ENCODE measurements at places on chromosomes 4 and X.

GRCh38 chrX:97995834-97996233, 1112.1 kb downstream of the RPA4 start:
- no peak for DNase-seq

- DNase-seq = no peak
Measured at GRCh38 chr4:22794732-22795131, 102.0 kb downstream of the GBA3 start.

- DNase-seq = no peak
Measured at GRCh38 chrX:50161127-50161526, 39.7 kb downstream of the AKAP4 start.

DNA sequence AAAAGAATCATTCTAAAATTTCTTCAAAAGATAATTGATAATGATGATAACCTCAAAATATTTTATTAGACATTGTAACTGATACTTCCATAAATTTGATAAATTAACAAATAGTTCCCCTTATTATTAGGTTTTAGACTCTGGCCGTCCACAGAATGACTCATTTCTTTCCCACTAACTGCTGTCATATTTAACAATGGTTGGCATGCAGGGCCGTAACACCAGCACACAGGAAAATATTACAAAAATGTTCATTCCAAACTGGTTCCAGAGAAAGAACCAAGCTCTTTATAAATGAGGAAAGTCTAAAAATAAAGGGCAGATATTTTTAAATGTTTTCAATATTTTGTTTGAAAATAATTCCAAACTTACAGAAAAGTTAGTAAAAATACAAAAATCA, 28.2 kb downstream of the WDFY3 start:
- no peak for DNase-seq

GRCh38 chr4:143347484-143348111, 10.9 kb downstream of the GAB1 start:
- DNase-seq = no peak

GRCh38 chrX:108299101-108299591, 139.1 kb downstream of the COL4A6 start:
- DNase-seq = no peak

- DNase-seq = no peak
Measured at GRCh38 chr4:42817913-42818312, 74.6 kb upstream of the GRXCR1 start.

GRCh38 chr4:8838961-8839431, 32.6 kb downstream of the HMX1 start:
- DNase-seq = peak; percentile 20

- DNase-seq = no peak
Measured at GRCh38 chr4:102871772-102872171, 3.0 kb downstream of the CISD2 start.

DNA sequence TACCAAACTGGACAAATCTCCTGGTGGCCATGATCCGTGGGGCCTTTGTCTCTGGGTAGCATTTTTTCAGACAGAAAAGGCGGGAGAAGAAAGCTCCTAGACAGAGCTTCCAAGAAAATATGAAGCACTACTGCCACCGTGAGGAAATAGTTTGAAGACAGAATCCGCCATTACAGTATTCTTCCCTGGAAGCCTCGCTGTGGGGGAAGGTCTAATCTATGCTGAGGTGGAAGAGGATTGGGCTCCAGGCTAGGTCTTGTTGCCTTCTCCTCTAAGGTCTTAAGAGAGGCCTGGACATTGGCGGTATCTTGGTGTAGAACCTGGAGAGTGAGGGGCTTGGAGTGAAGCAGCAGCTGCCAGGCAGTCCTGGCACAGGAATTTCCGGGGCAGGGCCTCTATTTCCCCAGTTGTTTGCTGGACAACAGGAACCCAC, 218.9 kb downstream of the OR13H1 start:
- DNase-seq = no peak

DNA sequence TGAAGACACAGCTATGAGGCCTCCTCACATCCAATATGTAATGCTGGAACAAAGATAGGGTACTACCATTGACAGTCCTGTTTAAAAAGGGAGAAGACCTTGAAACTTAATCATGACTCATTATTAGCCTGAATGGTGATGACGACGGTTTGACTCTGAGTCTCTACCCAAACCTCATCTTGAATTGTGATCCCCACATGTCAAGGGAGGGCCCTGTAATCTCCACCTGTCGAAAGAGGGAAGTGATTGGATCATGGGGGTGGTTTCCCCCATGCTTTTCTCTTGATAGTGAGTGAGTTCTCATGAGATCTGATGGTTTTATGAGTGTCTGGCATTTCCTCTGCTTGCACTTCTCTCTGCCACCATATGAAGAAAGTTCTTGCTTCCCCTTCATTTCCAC, 395.3 kb upstream of the CPEB2 start:
- DNase-seq = no peak

DNA sequence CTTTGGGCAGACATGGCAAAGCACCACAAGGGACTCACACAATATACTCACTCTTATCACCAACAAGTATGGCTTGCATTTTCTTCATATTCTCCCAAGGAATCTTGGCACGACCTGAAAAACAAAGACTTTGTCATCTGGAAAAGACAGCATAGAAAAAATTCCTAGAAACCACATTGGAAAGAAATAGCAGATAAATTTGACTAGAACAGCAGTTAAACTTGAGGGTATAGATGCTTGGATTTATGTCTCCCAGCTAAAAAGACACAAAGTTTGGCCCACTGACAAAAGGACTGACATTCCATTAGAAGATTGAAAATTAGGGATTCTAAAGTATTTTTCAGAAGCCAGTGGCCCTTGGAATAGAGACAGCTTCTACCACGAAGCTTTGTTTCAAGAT, 6.9 kb upstream of the VEGFC start:
- no peak for DNase-seq

DNA sequence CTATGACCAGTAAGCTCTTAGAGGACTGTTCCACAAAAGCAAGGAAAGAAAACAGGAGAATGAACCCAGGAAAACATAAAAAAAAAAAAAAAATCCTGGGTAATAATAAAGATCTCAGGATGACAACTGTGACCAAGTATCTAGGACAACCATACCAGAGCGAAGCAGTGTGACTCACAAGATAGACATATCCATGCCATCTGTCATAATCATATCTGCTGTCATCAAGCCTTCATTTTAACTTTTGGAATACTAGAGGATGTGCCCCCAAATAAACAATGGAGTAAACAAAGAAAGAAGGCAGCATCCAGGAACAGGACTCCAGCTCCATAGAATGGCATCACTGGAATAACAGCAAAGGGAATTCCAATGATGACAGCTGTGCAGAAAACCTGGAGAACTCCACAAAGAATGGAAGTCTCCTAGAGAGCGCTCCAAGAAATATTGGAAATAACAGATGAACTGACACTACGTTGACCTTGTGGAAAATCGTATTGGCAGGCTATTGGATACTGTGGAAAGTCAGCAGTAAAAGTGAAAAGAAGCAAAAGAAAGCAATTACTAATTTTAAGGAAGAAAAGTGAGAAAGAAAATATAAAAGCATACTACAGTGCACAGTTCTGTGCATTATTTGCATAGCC, 35.3 kb downstream of the HPGDS start:
- DNase-seq = no peak

- no peak for DNase-seq
Measured at GRCh38 chr4:147012059-147012707, 66.5 kb upstream of the TTC29 start.

DNA sequence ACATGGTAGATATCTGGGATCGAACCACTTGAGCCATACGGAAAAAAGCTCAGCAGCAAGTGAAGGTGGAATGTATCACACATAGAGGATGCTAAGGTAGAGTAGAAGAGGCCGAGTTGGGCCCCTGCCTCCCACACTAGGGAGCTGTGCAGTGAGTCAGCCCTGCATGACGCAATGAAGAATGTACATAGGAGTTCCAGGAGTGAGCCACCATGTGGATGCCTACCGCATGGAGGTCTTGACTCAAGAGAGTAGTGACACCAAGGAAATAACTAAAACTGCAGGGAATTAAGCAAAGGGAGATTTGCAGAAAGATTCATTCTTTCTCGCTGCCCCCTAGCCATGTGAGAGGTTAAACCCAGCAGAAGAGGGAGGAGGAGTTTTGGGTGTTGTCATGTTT, 389.6 kb upstream of the IGFBP7 start:
- no peak for DNase-seq

DNA sequence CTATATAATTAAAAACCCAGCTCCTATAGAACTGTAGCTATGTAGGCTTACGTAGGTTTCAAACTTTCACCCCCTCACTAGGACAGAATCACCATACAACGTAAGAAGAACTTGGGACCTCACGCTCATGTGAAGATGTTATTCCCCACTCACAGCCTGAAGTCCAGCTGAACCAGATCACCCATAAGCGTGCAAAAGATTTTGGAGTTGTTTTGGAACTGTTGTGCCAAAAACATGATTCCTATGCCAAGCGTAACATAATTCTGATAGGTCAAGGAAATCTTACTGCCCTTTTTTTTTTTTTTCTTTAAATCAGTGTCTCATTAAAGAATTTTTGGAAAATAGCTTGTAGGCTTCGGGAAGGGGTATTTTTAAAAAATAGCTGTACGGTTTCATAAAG, 57.0 kb downstream of the LCORL start:
- DNase-seq = no peak

- DNase-seq = peak; percentile 35
Measured at GRCh38 chrX:15336023-15336413, 695 bp upstream of the PIGA start.

DNA sequence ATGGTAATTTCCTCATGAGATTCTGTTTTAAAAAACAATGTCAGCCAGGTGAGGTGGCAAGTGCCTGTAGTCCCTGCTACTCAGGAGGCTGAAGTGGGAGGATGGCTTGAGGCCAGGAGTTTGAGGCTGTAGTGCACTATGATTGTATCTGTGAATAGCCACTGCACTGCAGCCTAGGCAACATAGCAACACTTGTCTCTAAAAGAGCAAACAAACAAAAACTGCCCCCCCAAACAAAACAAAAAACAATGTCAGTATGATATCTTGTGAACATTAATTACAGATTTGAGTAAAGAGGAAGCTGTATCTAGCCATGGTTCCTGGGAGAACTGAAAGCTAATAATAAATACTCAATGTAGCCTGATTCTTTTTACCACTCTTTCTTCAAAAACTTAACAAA, 6.8 kb upstream of the MSL3 start:
- no peak for DNase-seq

DNA sequence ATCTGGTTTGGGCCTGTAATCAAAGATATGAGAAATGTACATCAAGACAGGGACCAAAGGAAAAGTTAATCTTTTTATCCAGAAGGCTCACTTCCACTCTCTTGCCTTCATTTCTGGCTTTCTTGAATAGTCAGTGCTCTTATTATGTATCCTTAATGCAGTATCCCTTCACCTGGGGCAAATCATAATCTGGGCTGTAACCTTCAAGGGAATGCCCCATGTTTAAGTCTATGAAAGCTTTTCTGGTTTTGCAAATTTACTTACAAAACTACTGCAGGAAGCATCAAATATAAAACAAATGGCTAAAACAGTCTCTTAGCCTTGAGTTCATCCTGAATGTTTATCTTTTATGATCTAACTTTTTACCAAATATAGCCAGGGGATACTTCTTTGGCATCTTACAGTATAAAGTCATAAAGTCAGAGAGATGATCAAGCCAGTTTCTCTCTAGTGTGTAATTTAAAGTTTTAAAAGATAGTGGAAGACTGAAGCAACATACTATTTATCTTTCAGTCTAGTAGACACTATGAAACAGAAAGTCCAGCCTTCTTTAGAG, 1214.8 kb downstream of the STIM2 start:
- no peak for DNase-seq

- DNase-seq = no peak
Measured at GRCh38 chr4:7647186-7647585, 212.5 kb upstream of the PSAPL1 start.

DNA sequence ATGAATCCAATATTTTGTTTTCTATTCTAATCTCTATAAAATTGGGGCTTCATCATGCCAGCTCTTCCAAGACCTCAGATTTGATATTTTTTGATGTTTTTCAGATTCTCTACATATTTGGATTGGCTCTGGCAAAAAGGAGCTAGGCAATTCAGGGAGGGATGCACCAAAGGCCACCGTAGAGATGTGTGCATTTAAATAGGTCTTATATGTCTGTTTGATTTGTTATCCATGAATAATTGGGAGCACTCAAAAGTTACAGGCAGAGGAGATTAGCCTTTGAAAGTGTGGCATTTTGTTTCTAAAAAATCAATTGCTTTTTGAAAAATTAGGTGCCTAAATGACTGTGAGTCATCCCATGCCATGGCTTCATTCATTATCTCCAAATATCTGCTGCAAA, 147.1 kb upstream of the RPS6KA6 start:
- no peak for DNase-seq

DNA sequence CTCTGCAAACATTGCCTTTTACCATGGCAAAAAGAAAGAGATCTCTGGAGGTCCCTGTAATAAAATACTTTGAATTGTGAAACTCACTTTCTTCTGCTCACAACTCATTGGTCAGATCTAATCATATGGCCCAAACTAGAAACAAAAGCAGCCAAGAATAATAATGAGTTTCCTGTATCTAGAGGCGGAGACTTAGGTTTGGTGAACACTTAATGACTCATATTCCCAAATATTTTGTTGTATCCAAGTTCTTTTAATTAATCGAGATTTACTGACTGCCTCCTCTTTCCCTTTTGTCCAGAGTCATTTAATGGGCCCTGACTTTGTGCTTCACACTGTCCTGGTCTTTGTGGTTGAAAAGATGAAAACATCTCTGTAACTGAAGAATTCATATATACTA, 190.6 kb downstream of the CCSER1 start:
- DNase-seq = no peak

GRCh38 chrX:112867570-112867969, 26.9 kb upstream of the AMOT start:
- no peak for DNase-seq

DNA sequence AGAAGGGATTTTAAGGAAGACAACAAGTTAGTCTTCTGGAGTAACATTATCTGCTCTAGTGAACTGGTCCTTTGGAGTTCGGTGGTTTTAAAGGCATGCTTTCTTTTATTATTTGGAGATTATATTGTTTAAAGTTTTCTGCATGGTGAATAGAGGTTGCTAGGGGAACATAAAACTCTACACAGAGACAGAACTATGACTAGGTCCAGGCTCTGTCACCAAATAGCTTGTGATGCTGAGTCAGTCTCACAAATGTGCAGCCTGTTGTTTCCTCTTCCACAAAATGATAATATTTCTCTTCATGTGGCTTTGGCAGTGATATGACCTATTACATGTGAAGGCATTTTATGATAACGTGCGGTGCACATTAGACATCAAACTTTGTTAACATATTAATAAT, 132.6 kb downstream of the PACRGL start:
- no peak for DNase-seq

- no peak for DNase-seq
Measured at GRCh38 chrX:133215017-133215416, 3.1 kb downstream of the TFDP3 start.

- no peak for DNase-seq
Measured at GRCh38 chr4:152535360-152535902, 461 bp downstream of the FBXW7 start.

DNA sequence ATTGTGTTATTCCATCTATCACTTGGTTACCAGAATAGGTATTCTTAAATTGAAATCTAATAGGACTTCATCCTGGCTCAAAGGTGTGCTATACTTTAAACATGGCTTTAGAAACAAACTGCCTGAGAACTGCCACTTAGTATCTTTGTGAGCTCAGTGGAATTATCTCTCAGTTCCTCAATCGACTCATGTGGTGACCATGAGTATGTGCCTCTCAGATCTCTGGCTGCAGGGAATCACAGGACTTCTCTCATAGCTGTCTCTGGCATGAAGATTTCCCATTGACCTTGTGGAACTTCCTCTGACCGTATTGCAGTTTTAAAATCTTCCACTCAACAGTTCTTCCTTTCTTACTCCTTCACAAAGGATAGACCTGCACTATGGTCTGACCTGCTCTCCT, 681.9 kb upstream of the BOD1L1 start:
- DNase-seq = no peak
